ENCODE measurements at places on chromosomes 4 and X.

DNA sequence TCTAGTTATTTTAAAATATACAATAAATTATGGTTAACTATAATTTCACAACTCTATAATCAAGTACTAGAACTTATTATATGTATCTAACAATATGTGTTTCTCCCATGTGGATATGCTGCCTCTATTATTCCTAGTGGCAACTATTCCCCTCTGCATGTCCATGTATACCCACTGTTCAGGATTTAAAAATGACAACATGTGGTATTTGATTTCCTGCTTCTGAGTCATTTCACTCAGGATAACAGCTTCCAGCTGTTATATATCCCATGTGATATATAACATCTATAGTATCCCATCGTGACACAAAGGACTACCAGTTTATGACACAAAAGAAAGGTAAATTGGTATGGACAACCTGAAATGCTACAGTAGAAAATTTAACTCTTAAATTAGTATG lies 167.4 kb upstream of the TACR3 start:
- no peak for DNase-seq

DNA sequence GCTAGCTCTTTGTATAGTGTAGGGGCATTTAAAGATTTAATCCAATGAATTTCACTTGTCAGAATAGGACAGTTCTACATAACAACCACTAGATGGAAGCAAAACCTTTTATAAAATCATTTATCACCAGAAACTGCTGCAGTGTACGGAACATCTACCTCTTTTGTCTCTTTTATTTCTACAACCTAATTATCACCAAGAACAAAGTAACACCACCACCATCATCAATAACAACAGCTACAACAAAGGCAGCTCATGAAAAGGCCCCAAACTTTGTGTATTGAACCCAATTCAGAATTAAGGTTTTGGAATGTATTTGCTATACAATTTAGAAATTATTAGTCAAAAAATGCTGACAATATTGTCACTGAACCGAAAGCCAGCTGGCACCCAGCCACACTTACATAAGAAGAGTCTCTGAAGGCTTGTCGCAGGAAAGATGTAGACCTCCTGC lies 260.9 kb upstream of the RPS6KA3 start:
- no peak for DNase-seq

GRCh38 chr4:56986192-56986591 lies 7.5 kb downstream of the POLR2B start:
- DNase-seq: no peak

DNA sequence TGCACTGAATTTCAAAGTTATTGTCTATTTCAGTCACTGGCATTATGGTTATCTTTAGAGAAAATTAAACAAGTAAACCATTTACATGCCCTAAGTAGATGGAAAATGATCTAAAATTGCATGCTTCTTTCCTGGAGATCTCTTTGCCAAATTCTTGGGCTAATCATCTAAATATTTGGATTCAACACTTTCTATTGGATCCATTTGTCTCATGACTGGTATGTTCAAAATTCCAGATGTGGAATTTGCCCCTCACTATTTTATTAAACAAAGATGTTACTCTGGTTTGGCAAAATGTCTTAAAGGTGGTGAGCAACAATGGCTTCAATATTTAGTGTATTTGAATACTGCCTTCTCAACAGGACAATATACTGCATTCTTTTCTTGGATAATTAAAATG lies 147.5 kb upstream of the CASK start:
- DNase-seq: no peak

DNA sequence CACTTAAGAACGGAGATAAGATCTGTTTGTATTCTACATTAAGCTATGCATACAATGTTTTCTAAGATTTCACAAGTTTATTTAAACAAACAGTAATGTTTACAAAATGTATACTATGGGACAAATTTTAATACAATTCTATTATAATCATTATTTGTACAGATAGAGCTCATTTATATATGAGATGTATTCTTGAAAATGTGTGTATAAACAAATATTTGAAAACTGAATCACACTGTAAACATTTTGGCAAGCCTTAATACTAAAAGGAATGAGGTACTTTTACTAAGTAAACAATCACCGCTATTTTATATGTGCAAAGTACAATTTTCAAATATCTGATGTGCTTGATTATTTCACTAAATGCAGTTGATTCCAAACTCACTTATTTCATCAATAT lies 119.2 kb upstream of the MAB21L2 start:
- DNase-seq: no peak

DNA sequence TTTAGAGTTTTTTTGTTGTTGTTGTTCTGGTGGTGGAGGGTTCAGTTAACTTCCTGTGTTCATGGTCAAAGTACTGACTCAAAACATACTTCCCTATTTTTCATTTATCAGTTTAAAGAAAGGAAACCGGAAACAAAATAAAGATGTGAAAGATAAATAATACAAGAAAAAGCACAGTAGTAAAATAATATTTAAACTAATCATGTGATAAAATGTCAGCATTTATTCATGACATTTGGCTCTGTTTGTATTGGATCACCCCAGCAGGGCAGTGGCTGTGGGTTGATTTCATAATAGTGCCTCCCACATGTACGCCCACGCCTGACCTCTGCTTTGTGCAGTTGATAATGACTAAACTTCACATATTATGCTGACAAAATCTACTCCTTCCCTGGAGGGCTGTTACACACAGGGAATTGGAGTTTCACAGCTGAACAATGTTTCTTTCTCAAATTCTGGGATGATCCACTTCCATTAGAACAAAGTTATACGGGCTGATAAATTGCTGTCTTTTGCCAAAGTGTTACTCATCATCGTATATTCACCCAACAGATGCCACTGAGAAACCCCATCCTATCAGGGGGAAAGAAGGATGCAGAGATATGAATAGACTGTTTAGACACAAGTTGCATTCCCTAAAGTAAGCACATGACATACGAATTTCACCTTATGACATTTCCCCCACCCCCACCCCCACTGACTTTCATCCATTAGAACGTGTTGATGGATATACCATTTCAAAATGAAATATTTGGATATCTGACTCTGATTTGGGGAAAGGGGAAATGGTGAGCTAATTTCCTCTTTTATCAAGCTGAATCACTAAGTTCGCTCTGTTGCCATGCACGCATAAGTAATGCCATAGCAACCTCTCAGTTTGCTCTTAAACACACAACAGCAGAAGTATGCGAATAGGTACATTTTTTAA lies 48.3 kb downstream of the AMELX start:
- peak; percentile 31 for DNase-seq

GRCh38 chr4:122658377-122658776 lies 37.5 kb upstream of the IL21 start:
- no peak for DNase-seq

GRCh38 chr4:133995243-133995960 lies 206.2 kb downstream of the PABPC4L start:
- DNase-seq: no peak

DNA sequence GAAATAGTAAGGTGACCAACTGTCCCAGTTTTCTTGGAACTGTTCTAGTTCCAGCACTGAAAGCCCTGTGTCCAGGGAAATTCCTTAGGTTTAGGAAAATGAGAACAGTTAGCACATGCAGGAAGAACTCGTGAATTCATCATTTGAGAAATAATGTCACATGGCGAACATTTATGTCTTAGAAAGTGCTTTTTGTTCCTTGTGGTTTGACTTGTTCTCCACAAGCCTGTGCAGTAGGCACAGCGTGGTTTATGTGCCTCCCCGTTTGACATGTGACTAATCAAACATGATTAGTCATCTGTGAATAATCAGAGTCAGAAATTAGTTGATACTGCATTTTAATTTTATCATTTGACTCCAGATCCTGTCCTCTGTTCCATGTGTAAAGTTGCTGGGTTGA lies 556.0 kb upstream of the CPEB2 start:
- no peak for DNase-seq

GRCh38 chr4:72302981-72303704 lies 265.9 kb downstream of the ADAMTS3 start:
- no peak for DNase-seq

DNA sequence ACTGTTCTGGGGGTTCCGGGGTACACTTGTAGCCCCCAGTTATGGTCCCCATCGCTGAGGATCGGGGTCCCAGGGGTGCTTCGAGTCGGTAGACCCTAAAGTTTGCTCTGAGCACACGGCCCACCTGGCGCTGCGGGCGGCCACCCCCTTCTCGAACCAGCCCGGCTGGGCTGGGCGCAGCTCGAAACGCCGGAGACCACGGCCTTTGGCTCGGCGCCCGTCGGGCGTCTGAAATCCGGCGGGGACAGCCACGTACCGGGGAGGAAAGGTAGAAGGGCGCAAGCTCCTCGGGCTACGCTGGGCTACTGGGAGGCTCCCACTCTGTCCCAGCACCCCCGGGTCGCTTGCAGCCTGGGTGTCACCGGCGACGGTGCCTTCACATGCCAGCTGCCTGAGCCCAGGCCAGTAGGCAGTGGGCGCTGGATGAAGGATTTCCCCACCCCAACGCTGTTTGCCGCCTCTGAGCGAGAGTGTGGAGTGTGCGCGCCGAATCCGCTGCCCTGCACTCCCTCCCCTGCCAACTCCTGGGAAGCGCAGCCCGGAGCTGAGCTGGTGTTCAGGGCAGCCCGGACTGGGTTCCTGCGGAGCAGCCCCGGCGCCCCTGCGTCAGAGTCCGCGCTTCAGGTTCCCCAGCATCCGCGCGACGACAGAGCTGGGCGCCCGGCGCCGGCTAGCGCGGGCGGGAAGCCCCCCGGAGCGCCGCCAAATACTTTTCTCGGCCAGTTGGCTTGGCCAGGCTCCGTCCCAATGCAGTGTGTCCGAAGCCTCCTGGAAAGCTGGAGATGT lies 637 bp downstream of the MAMLD1 start:
- no peak for DNase-seq

DNA sequence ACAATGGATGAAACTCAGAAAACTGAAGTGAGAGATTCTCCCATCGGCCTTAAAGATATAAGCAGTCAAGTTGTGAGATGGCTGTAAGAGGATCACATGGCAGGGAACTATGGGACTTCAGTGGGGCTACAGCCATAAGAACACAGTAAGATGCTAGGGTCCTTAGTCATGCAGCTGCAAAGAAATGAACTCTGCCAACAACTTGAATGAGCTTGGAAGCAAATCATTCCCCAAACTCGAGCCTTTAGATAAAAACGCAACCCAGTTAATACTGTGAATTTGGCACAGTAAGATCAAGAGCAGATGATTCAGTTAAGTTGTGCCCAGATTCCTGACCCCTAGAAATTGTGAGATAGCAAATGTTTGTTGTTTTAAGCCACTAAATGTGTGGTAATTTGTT lies 117.3 kb downstream of the FAM13A start:
- DNase-seq: no peak

GRCh38 chr4:83974111-83974780 lies 438.3 kb downstream of the GPAT3 start:
- DNase-seq: no peak

DNA sequence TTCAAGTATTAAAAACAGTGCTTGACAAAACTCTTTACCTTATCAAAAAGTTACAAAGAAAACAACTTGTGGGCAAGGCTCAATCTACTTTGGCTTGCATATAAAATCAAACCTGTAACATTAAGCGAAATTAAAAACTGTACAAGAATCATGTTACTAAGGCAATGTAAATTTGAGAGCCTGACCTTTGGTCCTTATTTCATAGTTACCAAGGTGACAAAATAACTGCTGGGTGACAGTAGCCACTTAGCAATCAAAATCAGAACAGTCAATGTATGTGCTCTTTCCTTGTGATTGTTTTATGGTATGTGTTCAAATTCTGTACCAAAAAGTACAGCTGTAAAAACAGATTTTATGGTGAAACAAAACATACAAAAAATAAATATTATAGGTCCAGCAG lies 204.0 kb downstream of the RASL11B start:
- no peak for DNase-seq

DNA sequence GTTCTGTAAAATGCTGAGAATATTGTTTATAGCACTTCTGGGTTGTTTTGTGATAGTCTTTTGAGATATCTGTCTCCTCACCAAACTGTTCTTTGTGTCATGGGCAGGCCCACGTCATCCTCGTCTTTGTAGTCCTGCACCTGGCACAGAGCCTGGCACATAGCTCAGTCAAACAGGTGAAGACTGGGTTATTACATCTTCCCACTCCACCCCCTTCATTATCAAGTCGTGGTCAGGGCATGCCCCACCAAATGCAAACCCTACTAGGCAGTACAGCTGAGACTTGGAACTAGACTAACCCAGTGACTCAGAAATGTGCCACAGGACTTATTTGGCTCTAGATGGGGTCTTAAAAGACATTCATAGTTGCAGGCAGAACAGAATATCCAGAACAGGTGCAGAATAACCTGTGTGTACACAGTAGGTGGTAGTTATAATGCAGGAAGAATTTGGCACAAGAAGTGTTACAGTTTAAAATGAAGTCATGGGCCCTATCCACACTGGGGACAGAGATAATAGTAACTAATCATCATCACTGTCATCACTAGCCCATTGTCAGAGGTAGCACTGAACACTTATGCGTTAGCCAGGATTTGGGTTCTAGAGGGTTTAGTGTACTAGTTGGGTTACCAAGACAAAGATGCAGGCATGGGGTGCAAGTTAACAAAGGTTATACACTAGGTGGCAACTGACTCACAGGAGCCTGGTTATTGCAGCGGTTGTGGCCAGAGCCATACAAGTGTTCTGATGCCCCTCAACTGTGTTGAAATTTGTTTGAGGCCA lies 74.9 kb downstream of the TBL1X start:
- DNase-seq: no peak

DNA sequence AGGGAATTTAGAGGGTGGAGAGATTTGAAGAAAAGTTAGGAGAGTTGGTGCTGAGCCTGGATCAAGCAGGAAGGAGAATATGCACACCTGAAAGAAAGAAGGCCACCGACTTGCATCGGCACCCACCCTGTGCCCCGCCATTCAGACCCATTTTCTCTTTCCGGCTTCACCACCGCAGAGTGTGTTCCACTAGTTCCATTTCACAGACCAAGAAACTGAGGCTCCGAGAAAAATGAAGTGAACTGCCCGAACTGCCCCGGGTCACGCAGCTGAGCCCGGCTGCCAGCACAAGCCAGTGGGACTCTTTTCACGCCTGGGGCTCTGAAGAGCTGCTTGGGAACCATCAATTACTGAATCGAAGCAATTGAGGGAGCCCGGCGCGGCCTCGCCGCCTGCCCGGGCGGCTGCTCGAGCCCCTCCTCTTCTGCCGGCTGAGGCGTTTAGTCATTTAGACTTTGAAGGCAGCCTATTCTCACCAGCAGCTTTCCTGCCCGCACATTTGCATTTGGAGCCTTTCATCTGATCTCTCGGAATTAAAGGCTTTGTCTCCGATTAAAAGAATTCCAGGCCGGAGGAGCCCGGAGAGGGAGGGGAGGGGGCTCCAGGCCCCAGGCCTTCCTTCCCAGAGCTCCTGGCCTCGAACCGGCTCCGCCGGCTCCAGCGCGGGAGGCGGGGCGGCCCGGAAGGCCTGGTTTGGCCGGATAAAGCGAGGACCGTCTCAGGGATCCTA lies 140.2 kb upstream of the PJA1 start:
- DNase-seq: no peak

GRCh38 chr4:40301603-40302002 lies 33.5 kb upstream of the CHRNA9 start:
- no peak for DNase-seq

- no peak for DNase-seq
Observed at GRCh38 chrX:51024106-51024696, 113.7 kb downstream of the BMP15 start.

- DNase-seq: no peak
Observed at GRCh38 chrX:69951753-69952152, 98.0 kb downstream of the AWAT2 start.
